WTC11 (cell line): ENCODE measurements at places on chromosomes 2 and 18.

DNA sequence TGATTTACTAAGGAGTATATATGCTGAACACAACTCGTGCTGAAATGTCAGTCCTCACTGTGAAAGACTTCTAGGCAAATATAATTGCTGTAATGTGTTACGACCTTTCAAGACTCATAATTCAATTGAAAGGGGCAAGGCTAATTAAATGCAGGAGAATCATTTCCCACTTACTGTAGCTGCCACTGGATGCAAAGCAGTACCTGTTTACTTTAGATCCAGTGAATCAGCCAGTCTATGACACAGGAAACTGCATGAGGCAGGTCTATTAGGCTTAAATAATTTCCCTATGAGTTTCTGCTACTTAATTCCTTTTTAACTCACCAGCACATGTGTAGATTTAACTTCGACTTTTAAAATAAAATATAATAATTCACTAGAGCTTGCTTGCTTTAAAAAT lies 125.6 kb downstream of the CTNNA2 start:
- DNase-seq: no peak

GRCh38 chr2:138013639-138014038 lies 49.4 kb downstream of the HNMT start:
- no peak for DNase-seq

GRCh38 chr2:50004667-50005066 lies 850.4 kb upstream of the FSHR start:
- DNase-seq: no peak

- no peak for DNase-seq
Measured at GRCh38 chr18:62446511-62446910, 76.3 kb upstream of the ZCCHC2 start.

- DNase-seq: no peak
Measured at GRCh38 chr2:219252084-219252483, 959 bp upstream of the TUBA4B start.
